ENCODE measurements at places on chromosomes 3 and 15. TPM values are rescaled to one million over a fixed set of nuclear protein-coding genes. Genes with fewer than 3 reads are reported as not detected.

The OPA1 gene
- polyA plus RNA-seq: 24.2 TPM

The RTP1 gene
- polyA plus RNA-seq: not detected

The ITIH1 gene
- polyA plus RNA-seq: not detected

The GNAI2 gene
- 309 TPM for polyA plus RNA-seq

The SCG3 gene
- 0.11 TPM for polyA plus RNA-seq

The SLC35G2 gene
- polyA plus RNA-seq: 9.5 TPM

The SLC28A1 gene
- not detected for polyA plus RNA-seq

GRCh38 chr3:141754032-141754431 lies 9.2 kb upstream of the GRK7 start:
- DNase-seq: no peak
- H3K4me1 ChIP-seq: no peaks in the 10 kb centered on the region
- no peaks in the 10 kb centered on the region for H3K27me3 ChIP-seq

DNA sequence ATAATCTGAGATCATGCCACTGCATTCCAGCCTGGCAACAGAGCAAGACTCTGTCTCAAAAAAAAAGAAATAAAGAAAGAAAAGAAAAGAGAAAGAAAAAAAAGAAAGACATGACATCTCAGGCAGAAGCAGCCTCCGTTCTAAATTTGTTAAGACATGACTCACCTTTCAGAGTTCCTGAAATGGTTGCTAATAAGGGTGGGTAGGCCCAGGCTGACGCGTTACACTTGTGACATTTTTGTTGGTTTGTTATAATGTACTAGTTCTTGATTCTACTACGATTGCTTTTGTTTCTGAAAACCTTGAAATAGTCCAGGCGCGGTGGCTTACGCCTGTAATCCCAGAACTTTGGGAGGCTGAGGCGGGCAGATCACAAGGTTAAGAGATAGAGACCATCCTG lies 21.0 kb downstream of the SLC25A20 start:
- H3K27ac ChIP-seq: no peak overlapping the region
- no peaks in the 10 kb centered on the region for H3K36me3 ChIP-seq
- no peak overlapping the region for H3K4me3 ChIP-seq
- no peak for DNase-seq
- no peaks in the 10 kb centered on the region for H3K4me1 ChIP-seq

DNA sequence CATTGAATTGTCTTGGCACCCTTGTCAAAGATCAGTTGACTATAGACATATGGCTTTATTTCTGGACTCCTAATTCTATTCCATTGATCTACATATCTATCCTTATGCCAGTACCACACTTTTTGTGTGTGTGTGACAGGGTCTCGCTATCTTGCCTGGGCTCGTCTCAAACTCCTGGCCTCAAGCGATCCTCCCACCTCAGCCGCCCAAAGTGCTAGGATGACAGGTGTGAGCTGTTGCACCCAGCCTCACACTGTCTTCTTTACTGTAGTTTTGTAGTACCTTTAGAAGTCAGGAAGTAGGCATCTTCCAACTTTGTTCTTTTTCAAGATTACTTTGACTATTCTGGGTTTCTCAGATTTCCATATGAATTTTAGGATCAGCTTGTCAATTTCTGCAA lies 24.3 kb downstream of the CDAN1 start:
- no peak overlapping the region for H3K4me3 ChIP-seq
- H3K36me3 ChIP-seq: no peaks in the 10 kb centered on the region
- no peaks in the 10 kb centered on the region for H3K4me1 ChIP-seq

GRCh38 chr15:81018197-81018596 lies 17.5 kb downstream of the TLNRD1 start:
- no peak overlapping the region for H3K27ac ChIP-seq
- H3K36me3 ChIP-seq: no peaks in the 10 kb centered on the region
- no peak for DNase-seq
- H3K4me3 ChIP-seq: no peak overlapping the region
- peaks cover 3% of the 10 kb centered on the region for H3K4me1 ChIP-seq
- H3K27me3 ChIP-seq: no peaks in the 10 kb centered on the region

- H3K27me3 ChIP-seq: no peaks in the 10 kb centered on the region
- DNase-seq: no peak
- no peaks in the 10 kb centered on the region for H3K36me3 ChIP-seq
- H3K4me1 ChIP-seq: no peaks in the 10 kb centered on the region
- H3K4me3 ChIP-seq: no peak overlapping the region
These were observed 171.7 kb upstream of the CRBN start for GRCh38 chr3:3351226-3351625.

GRCh38 chr3:183308751-183309150 lies 55.7 kb downstream of the B3GNT5 start:
- H3K4me1 ChIP-seq: no peaks in the 10 kb centered on the region
- no peak overlapping the region for H3K27ac ChIP-seq

DNA sequence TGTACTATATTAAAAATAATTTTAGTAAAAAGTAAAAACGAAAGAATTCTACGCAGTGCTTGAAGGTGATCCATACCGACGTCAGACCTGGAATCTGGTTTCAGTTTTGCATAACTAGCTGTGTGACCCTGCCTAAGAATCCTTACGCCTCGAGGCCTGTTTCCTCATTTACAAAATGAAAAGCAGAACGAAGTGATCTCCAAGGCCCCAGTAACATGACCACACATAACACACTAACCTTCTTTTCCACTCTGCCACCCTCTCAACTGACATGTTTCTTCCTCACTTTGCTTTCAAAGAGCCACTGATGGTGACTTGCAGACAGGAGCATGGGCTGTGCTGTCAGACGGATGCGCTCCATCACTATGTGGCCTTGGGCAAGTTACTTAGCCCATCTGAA lies 4.8 kb downstream of the MESD start:
- no peak for DNase-seq
- no peak overlapping the region for H3K4me3 ChIP-seq
- peaks cover 14% of the 10 kb centered on the region for H3K4me1 ChIP-seq

DNA sequence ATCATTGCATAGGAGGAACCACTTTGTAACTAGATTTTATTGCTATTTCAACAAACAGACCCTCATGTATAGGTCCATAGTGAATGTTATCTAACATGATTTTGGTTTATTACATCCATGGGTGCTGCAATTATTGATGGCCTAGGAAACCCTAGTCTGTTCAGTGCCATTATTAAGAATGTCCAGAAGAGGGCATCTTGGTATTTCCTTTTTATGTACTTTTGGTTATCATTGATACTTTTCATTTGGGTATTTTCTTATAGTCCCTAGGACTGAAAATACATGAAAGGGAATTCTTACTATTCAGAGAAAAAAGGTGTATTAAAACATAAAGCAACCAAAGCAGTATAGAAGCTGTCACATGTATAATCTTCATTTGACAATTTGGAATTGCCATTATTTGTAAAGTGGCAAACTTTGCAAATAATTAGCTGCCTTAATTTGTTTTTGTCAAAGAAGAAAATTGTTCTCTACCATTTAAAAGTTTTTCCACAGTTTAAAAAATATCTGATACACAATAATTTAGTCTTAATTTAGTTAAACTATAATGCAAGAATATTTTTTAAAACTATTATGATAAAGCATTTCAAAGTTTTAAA lies 48.7 kb downstream of the CNOT10 start:
- H3K27me3 ChIP-seq: no peaks in the 10 kb centered on the region
- DNase-seq: no peak
- no peak overlapping the region for H3K27ac ChIP-seq
- no peaks in the 10 kb centered on the region for H3K36me3 ChIP-seq
- H3K4me1 ChIP-seq: no peaks in the 10 kb centered on the region

- H3K27ac ChIP-seq: no peak overlapping the region
- no peak for DNase-seq
- H3K4me3 ChIP-seq: no peak overlapping the region
- H3K36me3 ChIP-seq: no peaks in the 10 kb centered on the region
These were observed 24.4 kb upstream of the RAB7A start for GRCh38 chr3:128701342-128702212.

DNA sequence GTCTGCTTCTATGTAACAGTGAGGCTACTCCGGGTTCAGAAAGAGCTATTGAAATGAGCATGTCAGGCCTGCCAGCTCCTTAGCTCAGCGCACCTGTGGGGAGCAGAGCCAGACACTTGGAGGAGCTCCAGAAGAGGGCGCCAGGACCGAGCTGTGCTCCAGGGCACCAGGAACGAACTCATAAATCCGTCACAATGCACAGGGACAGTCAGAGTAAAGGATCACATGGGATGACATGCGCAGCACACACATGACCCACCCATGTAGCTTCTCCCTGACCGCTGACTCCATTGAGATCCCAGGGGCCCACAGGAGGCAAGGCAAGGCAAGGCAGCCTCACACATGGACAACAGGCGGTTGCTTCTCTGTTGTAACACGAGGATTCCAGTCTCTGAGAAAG lies 26.0 kb upstream of the GNB5 start:
- DNase-seq: no peak
- H3K4me1 ChIP-seq: no peaks in the 10 kb centered on the region
- no peaks in the 10 kb centered on the region for H3K27me3 ChIP-seq
- no peak overlapping the region for H3K4me3 ChIP-seq
- no peak overlapping the region for H3K27ac ChIP-seq
- H3K36me3 ChIP-seq: no peaks in the 10 kb centered on the region

- H3K4me1 ChIP-seq: no peaks in the 10 kb centered on the region
- no peaks in the 10 kb centered on the region for H3K27me3 ChIP-seq
- DNase-seq: no peak
- H3K4me3 ChIP-seq: no peak overlapping the region
These were observed 179.3 kb downstream of the FRMD5 start for GRCh38 chr15:44015545-44016305.

GRCh38 chr3:189457201-189457607 lies 174.0 kb upstream of the TP63 start:
- no peaks in the 10 kb centered on the region for H3K27me3 ChIP-seq
- no peak overlapping the region for H3K27ac ChIP-seq
- no peaks in the 10 kb centered on the region for H3K36me3 ChIP-seq
- no peak for DNase-seq
- no peak overlapping the region for H3K4me3 ChIP-seq

- peaks cover 2% of the 10 kb centered on the region for H3K4me1 ChIP-seq
- no peak for DNase-seq
- no peaks in the 10 kb centered on the region for H3K36me3 ChIP-seq
- no peak overlapping the region for H3K27ac ChIP-seq
These were observed 40.2 kb downstream of the SUMF1 start for GRCh38 chr3:4426782-4427344.

GRCh38 chr3:65265942-65266590 lies 578.3 kb upstream of the ADAMTS9 start:
- no peaks in the 10 kb centered on the region for H3K27me3 ChIP-seq
- no peaks in the 10 kb centered on the region for H3K4me1 ChIP-seq
- no peak overlapping the region for H3K4me3 ChIP-seq
- DNase-seq: no peak
- no peaks in the 10 kb centered on the region for H3K36me3 ChIP-seq
- H3K27ac ChIP-seq: no peak overlapping the region

DNA sequence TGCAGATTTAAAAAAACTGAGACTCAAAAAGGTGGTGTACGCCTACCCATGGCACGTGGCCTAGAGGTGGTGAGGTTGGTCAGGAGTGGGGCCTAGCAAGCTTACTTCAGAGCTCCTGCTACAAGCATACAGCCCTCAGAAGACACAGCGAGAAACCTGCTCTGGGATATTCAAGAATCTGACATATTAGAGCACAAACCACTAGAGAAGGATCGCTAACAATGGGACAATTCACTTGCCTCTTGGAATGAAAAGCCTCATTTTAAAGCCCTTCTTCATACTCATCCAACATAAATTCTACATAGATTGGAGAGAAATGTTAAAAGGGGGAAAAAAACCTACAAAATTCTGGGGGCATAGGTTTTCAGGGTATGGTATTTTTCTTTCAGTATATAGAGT lies 118.0 kb upstream of the ARHGEF3 start:
- H3K27ac ChIP-seq: no peak overlapping the region
- no peaks in the 10 kb centered on the region for H3K27me3 ChIP-seq
- no peak for DNase-seq
- H3K4me3 ChIP-seq: no peak overlapping the region
- H3K36me3 ChIP-seq: no peaks in the 10 kb centered on the region

- H3K4me1 ChIP-seq: no peaks in the 10 kb centered on the region
- no peaks in the 10 kb centered on the region for H3K36me3 ChIP-seq
- H3K4me3 ChIP-seq: no peak overlapping the region
- no peak overlapping the region for H3K27ac ChIP-seq
These were observed 193.4 kb upstream of the SEMA6D start for GRCh38 chr15:47523681-47524475.

GRCh38 chr3:114408736-114409670 lies 115.2 kb downstream of the TIGIT start:
- H3K36me3 ChIP-seq: no peaks in the 10 kb centered on the region
- H3K4me3 ChIP-seq: peak overlapping the region; percentile 4
- peak; percentile 40 for DNase-seq
- H3K4me1 ChIP-seq: peaks cover 27% of the 10 kb centered on the region
- H3K27me3 ChIP-seq: no peaks in the 10 kb centered on the region

DNA sequence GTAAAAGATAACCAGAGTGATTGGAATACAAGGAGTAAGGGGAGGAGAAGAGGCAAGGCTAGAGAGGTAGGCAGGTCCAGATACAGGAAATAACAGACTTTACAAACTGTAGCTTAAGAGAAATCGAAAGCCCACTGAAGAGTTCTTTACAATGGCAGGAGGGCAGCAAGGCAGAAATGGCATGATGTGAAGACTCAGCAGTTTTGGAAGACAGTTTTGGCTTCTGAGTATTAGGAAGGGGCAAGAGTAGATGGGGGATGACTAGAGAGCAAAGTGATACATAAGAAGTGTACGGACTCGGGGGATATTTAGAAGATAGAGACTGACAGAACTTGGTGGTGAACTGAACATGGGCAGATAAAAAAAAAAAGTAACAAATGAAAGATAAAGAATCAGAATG lies 54.1 kb downstream of the RAD18 start:
- H3K4me3 ChIP-seq: no peak overlapping the region
- no peaks in the 10 kb centered on the region for H3K36me3 ChIP-seq
- no peaks in the 10 kb centered on the region for H3K4me1 ChIP-seq
- H3K27me3 ChIP-seq: no peaks in the 10 kb centered on the region

GRCh38 chr3:173395412-173396181 lies 1.9 kb upstream of the NLGN1 start:
- H3K4me3 ChIP-seq: peak overlapping the region; percentile 65
- H3K27ac ChIP-seq: peak overlapping the region; percentile 88
- H3K4me1 ChIP-seq: no peaks in the 10 kb centered on the region
- H3K27me3 ChIP-seq: no peaks in the 10 kb centered on the region
- DNase-seq: peak; percentile 86

DNA sequence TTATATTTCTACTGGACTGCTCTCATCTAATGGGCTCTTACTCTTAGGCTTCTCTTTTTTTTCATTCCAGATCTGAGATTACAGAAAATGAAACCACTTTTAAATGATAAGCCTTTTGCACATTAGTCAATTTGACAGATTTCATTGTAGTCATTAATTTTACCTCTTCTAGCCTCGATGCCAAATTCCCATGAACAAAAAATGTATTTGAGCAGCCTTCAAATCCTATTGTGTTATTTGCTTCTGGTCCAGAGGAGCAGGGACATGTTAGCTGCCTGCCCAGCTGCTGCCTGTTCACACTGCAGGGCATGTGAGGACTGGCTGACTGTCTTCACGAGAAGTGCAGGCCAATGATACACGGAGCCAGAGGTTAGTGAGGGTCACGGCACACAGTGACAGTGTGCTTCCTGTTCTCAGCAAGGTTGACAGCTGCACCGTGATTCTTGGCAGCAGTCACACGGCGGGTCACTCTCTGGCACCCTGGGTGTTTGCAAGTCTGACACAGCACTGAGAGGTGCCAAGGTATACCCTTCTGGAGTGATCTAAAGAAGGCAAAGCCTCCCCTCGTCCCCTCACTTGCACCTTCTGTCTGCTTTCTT lies 40.8 kb downstream of the KAT2B start:
- H3K27me3 ChIP-seq: no peaks in the 10 kb centered on the region
- no peaks in the 10 kb centered on the region for H3K36me3 ChIP-seq
- no peak overlapping the region for H3K4me3 ChIP-seq
- H3K27ac ChIP-seq: no peak overlapping the region
- peaks cover 1% of the 10 kb centered on the region for H3K4me1 ChIP-seq
